ENCODE measurements at places on chromosomes 5 and 9.

- DNase-seq = no peak
These were observed 230.3 kb downstream of the GLIS3 start for GRCh38 chr9:4069457-4070153.

DNA sequence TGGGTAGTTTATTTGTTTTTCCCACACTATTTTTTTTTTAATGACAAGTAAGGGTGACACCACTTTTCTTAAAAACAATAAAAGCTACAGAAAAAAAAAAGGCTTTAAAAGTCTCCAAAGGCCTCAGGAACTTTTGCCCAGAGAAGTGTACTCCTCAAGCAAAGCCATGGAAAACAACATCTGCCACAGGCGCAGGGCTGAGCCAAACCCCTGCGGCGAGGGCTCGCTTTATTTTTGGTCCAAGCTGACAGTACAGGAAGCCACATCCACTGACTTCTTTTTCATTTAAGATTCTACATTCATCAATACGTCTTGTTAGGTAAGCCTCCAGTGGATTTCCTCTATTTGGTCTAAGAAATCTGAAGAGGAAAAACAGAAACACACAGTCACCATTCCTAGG lies 51.9 kb upstream of the IFNK start:
- DNase-seq = no peak

DNA sequence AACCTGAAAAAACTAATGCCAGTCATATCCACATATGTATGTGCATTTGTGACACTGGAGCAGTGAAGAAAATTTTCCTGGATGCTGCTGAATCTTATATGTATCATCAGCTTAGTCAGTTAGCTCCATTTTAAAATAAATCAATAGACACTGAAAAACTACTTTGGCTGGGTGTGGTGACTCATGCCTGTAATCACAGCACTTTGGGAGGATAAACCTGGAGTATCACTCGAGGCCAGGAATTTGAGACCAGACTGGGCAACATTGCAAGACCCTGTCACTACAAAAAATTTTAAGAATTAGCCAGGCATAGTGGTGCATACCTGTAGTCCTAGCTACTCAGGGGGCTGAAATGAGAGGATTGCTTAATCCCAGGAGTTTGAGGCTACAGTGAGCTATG lies 511.0 kb upstream of the TLE4 start:
- DNase-seq = no peak

DNA sequence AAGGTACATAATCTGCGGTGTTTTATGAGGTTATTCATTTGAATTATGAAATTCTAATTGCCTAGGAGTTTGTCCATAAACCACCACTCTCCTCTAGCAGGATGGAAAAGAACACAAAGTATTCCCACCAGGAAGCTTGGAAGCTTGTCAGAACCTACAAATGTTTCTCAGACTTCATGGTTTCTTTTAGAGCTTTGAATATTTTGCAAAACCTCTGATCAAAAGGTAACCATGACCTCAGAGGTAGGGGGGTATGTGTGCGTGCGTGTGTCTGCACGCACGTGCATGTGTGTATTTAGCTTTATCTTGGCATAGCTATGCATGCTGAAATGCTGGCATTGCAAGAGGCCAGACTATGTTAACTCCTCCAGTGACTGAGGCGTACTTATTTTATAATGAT lies 847.0 kb downstream of the TLE1 start:
- no peak for DNase-seq

DNA sequence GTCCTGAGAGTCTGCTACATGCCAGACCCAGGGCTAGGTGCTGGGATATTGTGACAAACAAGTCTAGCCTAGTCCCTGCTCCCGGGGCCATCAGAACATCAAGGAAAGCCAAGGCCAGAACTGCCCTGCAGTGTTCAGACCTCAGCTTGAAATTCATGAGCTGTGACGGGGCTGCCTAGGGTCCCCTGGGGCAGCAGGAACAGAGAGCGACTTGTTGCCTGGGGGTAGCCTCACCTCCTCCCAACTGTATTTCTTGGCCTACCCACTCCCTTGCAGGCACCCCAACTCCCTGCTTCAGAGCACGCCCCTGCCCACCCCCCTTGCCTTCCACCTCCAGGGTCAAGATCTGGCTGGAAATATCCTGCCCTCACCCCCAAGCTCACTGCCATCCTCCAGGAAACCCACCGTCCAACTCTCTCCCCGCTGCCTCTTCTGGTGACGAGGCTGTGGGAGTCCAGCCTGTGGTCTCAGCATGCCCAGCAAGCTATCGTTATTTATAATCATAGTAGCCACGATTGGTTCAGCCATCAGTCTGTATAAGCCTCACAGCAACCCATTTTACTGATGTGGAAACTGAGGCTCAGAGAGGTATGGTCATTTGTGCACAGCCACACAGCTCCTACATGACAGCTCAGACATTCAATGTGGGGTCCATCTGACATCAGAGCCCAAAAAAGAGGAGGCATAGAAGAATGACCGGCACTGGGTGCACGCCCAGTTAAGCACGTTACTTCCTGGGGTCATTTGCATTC lies 10.7 kb downstream of the DNM1 start:
- no peak for DNase-seq

- DNase-seq = no peak
These were observed 58.7 kb upstream of the RNU6ATAC start for GRCh38 chr9:134223091-134223490.

DNA sequence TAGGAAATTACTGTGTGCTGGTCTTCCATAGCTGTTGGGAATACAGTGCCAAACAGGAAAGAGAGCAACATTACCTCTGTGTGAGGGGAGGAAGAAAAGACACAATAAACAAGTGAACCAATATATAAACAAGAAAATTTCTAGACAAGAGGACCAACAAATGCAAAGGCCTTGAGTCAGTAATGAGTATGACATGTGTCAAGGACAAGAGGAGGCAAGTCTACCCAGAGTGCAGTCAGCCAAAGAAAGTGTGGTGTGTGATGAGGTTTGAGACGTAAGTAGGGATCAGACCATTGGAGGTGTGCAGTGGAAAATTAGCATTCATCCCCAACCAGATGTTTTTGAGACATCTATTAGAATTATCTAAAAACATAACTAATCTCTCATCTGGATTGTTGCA lies 69.5 kb upstream of the CDH6 start:
- DNase-seq = no peak

DNA sequence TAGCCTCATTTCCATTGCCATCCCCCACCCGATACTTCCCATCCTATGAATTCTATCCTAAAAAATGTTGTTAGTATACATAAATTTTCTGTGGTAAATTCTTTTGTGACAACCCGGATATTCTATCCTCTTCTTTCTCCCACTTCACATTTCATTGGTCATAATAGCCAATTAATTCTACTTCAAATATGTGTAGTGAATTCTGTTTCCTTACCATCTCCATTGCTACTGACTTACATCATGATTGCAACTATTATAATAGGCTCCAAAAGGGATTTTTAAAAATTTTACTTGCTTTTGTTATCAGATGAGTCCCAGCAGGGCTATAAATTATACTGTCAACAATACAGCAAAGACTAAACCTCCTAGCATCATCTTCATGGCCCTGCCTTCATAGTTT lies 1326.8 kb downstream of the PTPRD start:
- no peak for DNase-seq

- no peak for DNase-seq
These were observed 23.7 kb upstream of the UGCG start for GRCh38 chr9:111872886-111873285.

- no peak for DNase-seq
These were observed 73.3 kb downstream of the FCHO2 start for GRCh38 chr5:73028991-73029595.

DNA sequence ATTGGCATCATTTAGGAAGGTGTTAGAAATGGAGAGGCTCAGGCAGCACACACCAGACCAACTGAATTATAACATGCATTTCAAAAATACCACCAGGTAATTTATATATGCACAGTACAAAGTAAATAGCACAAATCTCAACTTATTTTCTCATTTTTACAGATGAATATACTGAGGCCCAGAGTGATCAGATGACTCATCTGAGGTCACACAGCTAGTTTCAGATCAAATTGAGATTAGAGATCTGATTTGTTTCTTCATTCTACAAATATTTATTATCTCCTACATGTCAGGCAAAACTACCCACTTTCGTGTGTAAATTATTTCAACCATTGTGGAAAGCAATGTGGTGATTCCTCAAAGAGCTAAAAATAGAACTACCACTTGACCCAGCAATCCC lies 507.1 kb downstream of the TLE4 start:
- DNase-seq = no peak

- DNase-seq = no peak
These were observed 315.7 kb downstream of the MCTP1 start for GRCh38 chr5:94969174-94969573.

DNA sequence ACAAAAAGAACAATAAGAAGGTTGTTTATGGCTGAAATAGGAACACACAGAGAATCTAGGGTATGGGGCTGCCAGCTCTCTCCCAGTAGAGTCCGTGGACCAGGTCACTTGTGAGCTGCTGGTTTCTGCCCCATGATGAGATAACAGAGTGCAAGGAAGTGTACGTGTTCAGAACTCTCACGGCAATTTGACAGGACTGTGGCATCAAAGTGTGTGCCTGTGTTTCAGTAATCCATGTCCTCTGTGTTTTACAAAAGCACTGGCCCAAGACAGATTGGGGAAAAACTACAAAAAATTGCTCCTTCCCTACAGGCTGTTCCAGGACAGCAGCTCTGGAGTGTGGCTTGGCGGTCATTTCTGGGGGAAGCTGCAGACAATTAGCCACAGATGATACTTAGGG lies 184.6 kb downstream of the AUH start:
- no peak for DNase-seq

GRCh38 chr5:151038801-151039238 lies 18.4 kb downstream of the GPX3 start:
- DNase-seq = no peak

DNA sequence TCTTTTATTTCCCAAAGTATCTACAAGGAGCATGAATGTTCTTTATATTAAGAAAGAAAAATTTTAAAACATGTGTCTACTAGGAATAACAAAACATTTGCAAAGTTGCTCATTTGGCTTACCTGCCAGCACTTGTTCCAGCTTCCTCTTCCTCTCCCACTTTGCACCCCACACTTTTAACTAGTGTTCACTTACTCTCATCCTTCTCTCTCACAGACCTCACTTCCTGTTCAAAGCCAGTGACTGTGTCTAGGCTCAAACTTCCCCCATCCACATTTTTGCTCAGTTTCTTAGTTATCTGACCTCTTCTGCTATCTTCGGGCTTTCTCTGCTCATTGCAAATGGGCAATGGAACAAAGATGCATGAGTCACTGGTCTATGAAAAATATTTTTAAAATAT lies 512.2 kb upstream of the ZNF462 start:
- DNase-seq = no peak

- DNase-seq = no peak
These were observed 70.9 kb downstream of the SETX start for GRCh38 chr9:132283863-132284262.

DNA sequence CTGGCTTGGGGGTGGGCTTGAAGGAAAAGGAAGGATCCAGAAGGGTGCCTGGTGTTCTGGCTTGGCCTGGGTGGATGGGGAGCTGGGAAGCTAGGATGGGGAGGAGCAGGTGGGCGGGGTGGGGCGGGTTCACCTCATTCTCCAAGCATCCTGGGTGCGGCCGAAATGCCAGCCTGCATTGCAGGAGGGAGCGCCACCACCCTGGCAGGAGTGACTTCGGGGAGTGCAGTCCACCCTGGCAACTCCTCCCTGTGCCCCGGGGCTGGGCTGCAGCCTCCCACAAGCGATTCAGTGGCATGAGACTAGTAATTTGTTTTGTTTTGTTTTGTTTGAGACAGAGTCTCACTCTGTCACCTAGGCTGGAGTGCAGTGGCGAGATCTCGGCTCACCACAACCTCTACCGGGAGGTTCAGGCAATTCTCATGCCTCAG lies 5.5 kb downstream of the TTC16 start:
- DNase-seq = no peak

- no peak for DNase-seq
These were observed 40.6 kb downstream of the ZNF883 start for GRCh38 chr9:112971415-112971814.

GRCh38 chr9:130751631-130752355 lies 58.2 kb downstream of the EXOSC2 start:
- no peak for DNase-seq

Measured in activated CD4-positive, alpha-beta T cell treated with anti-CD3 and anti-CD28 coated beads for 24 hours (primary cell).